ENCODE measurements at places on chromosomes 7 and 10.

DNA sequence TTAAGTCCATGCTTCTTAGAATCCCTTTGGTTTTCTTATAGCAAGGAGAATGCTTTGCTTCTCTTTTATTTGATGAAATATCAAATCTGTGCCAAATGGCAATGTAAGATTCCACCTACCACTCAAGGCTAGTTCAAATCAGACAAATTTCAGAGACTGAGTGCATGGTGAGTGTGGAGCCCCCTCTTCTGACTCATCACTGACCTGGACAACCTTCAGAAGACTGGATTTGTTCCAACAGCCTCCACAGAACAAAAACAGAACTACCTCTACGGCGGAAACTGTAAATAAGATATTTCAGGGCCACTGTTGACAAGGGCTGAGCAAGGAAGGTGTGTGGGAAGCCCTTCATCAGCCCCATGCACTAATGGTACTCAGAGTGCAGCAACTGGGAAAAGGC is 21.1 kb downstream of the NCAPG2 start:
- DNase-seq: no peak

GRCh38 chr10:60172363-60172990 is 217.2 kb downstream of the ANK3 start:
- no peak for DNase-seq

DNA sequence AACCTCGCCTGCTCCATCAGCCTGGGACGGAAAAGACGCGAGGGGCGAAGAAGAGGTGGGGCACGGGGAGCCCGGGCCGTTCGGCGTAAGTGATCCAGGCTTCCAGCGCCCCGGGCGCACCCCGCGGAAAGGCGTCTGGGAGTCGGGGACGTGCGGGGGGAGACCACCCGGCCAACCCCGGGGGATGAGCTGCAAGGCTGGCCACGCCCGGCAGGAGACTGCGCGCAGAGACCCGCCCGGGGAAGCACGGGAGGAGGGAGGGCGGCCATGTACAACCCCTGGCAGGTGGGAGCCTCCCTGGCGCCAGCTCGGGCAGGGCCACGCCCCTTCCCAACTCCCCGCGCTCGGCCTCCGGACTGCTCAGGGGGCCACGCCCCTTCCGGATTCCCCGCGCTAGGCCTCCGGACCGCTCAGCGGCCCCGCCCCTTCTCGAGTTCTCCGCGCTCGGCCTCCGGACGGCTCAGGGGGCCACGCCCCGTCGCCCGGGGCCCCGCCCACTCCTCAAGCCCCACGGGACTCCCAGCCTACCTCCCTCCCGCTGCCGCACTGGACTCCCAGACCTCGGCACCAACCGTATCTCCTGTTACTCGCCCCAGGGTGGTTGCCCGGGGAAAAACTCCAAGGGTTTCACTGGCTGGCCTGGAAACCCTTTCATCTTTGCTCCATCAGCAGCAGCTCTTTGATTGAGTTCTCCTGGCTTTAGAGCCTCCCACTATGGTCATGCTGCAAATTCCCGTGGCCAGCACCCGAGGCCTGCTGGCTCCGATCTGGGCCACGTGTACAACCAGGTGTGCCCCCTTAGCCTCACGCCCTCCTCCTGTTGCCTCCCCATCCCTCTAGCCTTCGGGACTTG is 284.4 kb downstream of the ZEB1 start:
- peak; percentile 44 for DNase-seq

DNA sequence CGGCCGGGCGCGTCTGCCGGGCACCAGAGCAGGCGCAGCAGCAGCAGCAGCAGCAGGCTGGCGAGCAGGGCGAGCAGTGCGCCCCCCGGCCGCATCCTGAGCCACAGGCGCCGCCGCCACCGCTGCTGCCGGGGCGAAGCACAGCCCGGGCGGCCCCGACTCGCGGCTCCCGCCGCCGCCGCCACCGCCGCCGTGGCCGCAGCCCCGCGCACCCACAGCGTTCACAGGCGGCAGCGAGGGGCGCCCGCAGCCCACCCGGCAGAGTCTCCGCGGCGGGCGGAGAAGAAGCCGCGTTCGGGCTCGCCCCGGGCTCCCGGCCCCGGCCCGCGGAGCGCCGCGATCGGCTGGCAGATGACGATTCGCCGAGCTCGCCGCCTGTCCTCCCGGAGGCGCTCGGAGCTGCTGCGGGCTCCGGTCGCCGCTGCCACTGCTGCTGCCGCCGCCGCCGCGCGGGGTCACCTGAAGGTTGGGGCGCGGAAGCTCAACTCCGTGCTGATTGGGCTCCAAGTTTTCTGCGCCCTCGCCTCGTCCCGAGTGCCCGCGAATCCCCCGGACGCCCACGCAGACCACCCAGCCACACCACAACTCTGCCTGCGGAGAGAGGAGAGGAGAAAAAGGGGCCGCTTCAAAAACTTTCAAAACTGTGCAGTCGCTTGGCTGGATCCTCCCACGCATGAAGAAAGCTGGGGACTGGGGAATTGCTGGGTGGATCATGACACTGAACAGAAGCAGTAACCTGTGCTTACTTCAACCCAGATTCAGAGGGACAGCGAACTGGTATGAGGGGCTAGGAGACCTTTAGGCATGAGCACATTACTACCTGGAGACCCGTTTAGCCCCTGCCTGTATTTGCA is at the start of gene ST8SIA6:
TSS of gene ST8SIA6 (minus strand) at position 435 of the 854 bp plus-strand sequence. CDS start at position 95, 340 bp downstream.
- DNase-seq: peak; percentile 68

- no peak for DNase-seq
Observed at GRCh38 chr7:117389871-117390270, 37.4 kb downstream of the ASZ1 start.

DNA sequence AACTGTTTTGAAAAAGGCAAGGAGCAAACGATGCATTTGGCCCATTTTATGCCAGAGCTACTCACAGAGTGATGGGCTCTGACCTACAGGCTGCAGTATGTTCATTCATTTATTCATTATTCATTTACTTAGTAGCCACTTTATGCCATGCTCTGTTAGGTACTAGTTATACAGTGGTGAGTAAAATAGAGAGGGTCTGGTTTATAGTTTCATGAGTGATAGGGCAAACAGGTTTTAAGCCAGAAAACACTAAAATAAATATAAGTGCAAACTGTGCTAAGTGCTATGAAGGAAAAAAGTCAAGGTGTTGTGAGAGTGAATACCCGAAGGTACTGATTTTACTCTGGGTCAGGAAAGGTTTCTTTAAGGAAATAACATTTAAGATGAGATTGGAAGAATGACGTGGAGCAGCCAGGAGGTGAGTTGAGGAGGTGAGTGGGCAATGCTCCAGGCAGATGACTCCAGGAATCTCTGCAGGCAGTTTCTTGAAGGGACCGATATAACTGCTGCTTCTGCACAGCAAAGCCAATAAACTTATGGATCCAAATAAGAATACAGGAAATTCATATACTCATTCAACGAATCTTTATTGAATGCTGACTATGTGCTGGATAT is 56.9 kb upstream of the FAM133B start:
- DNase-seq: no peak

- DNase-seq: no peak
Observed at GRCh38 chr7:12719141-12719919, 31.9 kb downstream of the ARL4A start.

GRCh38 chr7:7051206-7051877 is 131.0 kb upstream of the C1GALT1 start:
- DNase-seq: no peak

DNA sequence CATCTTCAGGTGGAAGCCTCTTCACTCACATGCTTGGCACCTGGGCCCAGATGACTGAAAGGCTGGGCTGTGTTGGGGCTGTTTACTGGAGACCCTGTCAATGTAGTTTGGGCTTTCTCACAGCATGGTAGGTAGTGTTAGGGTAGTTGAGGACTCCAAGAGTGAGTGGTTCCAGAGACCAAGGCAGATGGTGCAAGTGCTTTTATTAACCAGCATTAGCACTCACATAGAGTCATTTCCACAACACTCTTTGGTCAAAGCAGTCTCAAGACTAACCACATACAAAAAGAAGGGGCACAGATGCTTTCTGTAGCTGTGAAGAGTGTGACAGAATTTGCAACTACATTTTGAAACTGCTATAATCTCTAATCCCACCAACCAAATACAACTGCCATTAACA is 135.0 kb downstream of the RTKN2 start:
- no peak for DNase-seq

DNA sequence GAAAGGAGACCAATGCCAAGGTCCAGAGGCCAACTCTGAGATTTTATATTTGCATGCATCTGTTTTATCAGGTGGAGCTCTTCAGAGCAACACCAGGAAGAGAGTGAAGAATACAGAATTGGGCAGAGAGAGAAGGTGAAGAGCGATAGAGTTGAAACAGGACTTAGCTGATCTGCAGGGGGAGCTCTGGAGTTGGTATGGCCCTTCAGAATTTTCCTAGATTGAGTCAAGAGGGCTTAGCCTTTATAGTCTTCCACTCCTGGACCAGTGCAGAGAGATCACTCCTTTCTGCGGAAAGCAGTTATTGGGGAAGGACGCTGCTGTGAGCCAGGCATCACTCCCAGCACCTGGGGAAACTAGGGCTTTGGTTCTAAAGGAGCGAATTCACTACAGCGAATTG is 105.0 kb upstream of the DGKB start:
- no peak for DNase-seq

GRCh38 chr10:5805711-5806110 is 7.5 kb downstream of the GDI2 start:
- DNase-seq: no peak

DNA sequence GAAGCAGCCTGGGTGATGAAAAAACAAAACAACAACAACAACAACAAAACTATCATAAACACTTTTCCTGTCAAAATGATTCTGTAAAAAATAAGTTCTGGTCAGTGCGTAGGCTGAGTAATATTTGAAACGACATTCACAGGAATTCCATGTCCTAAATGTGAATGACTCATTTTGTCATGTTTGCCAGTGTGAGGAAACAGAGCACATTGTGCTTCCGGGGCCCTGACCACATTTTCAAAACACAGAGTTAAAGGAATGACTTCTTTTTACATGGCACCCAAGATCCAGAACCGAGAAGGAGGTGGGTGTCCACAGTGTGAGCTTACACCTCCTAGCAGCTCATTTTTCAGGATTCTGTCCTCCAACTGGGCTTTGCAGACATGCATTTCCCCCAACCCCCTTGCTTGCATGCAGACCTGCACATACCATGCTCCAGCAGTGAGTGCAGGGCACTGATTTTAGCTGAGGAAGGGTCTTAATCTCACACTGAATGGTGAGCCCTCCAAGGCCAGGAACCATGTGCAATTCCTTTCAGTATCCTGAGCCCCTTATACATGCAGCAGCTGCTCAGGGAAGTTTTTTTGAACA is 3.0 kb downstream of the CLRN3 start:
- DNase-seq: no peak

- DNase-seq: no peak
Observed at GRCh38 chr10:104548090-104548489, 93.0 kb upstream of the SORCS3 start.

GRCh38 chr10:72104472-72105097 is 16.2 kb upstream of the SPOCK2 start:
- no peak for DNase-seq

- DNase-seq: peak; percentile 28
Observed at GRCh38 chr10:69124563-69125268, 738 bp downstream of the VPS26A start.

DNA sequence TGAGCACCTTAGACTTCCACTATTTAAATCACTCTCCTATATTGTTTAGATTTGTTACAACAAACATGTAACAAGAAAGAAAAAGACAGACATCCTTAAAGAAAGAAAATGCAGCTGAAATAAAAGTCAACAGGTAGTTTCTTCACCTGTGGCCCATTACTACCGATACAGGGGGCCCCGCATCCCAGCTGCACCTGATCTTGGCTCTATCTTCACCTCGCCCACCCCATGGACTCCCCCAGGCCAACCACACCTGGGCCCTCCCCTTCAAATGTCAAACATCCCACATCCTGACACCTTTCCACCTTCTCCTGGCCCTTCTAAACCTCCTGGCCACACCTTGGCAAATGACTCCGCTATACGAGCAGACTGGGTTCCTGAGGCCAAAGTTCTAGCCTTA is 7.0 kb downstream of the DDX56 start:
- DNase-seq: no peak

- no peak for DNase-seq
Observed at GRCh38 chr7:22787951-22788350, 34.7 kb downstream of the TOMM7 start.

DNA sequence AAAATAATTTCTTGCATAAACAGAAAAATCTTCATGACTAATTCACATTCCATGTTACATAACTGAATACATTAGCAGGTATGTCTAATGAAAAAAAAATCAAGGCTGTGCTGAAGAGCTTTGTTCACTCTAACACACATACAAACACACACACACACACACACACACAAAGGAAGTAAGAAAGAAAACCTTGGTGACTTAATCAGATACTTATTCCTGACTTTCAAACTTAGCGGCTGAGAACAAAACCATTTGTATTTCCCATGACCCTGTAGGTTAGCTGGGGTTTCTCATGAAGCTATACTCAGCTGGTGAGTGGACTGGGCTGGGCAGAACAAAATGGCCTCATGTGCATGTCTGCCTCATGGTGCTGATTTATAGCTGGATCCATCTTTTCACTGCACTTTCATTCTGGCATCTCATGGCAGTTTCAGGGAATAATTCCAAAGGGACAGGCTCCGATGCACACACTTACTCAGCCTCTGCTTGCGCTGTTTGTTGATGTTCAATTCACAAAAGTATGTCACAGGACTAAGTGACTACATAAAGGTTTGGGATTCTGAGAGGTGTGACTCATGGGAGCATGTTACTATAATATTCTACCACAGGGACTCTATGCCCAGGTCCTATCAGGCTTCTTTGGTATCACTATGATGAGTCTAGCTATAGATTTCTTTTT is 161.2 kb downstream of the PCLO start:
- DNase-seq: no peak

DNA sequence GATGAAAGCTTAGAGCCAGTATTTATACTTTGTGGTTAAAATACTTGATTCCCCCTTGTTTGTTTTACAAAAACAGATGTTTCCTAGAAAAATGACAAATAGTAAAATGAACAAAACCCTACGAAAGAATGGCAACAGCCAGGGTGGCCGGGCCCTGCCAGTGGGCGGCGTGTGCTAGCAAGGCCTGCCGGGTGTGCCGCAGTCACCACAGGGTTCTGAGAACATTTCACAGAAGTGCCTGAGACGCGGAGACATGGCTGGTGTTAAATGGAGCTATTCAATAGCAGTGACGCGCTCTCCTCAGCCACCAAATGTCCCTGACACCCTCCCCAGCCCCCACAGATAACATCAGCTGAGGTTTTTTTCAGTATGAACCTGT is 14.5 kb downstream of the GPR146 start:
- peak; percentile 41 for DNase-seq

DNA sequence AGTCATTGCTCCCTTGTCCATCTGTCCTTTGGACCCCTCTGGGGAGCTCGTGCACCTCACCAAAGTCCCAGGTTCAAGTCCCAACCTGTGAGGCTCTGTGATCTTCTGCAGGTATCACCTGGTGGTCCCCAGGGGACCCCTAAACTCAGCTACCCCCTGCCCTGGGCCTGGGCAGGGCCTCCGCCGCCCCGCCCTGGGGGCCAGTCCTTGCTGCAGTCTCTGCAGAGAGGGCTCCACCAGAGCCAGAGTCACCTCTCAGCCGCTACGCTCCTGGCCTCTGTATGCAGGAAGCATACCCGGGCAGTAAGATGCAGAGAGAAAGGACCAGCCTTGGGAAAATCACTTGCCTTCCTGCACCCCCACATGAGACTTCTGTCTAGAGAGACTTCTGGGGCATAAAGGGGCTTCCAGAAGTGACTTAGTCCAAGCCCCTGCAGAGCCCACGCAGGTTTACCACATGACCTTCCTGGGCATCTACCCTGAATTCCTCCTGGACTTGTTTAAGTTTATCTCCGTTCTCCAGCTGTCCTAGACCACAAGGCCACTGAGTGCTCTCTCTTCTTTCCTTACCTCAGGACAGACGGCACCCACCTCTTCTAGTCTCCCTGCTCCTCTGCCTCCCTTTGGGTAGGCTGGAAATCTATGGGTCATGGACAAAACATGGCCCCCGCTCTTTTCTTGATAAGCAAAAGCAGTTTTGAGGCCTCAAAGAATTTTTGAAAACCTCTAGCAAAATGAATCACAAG is 21.2 kb downstream of the CALML5 start:
- DNase-seq: no peak
